ENCODE measurements at places on chromosomes 2 and 18.
A peak's percentile ranks its signal among the peaks of the same experiment; 100 is the strongest.

DNA sequence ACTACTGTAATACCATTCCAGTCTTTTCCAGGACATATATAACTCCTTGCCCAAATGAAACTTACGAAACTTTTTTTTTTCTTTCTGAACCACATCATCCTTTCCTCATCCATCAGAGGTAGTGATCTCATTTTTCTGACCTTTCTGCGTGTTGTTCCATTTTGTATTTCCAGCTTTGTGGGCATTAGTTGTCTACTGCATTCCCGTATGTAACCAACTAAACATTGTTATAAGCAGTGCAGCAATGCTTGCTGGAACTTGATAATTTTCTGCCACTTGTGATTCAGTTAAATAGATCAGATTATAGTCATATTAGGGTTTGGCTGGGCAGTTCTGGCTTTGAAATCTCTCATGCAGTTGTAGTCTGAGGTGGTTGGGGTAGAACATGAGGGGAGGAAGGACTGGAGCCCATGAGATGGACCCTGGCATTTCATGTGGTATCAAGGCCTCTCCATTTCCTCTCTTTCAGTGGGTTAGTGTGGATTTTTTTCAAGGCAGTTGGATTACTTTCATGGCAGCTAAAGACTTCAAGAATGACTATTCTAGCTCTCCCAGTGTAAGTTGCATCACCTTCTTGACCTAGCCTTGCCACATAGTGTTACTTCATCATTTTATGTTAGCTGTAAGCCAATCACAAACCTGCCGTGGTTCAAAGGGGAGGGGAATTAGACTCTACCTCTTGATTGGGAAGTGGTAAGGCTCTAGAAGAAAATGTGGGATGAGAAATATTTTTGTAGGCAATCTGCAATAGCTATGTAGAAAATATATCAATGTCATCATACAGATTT, 80.5 kb downstream of the EHBP1 start:
- no peak for DNase-seq

- DNase-seq, result no peak
Observed at GRCh38 chr2:189633392-189633811, 27.9 kb upstream of the ASNSD1 start.

- DNase-seq, result no peak
Observed at GRCh38 chr2:12931186-12931844, 214.6 kb downstream of the TRIB2 start.

- DNase-seq, result no peak
Observed at GRCh38 chr2:215870088-215870490, 143.3 kb downstream of the MREG start.

GRCh38 chr18:28177828-28178635, 1.1 kb upstream of the CDH2 start:
- DNase-seq, result no peak

- DNase-seq, result no peak
Observed at GRCh38 chr18:78006774-78007260, 757.2 kb downstream of the GALR1 start.

- DNase-seq, result no peak
Observed at GRCh38 chr2:10326151-10326616, 23.5 kb downstream of the HPCAL1 start.

GRCh38 chr18:38297910-38298309, 732.3 kb upstream of the CELF4 start:
- no peak for DNase-seq

GRCh38 chr2:50026236-50026635, 871.9 kb upstream of the FSHR start:
- no peak for DNase-seq

DNA sequence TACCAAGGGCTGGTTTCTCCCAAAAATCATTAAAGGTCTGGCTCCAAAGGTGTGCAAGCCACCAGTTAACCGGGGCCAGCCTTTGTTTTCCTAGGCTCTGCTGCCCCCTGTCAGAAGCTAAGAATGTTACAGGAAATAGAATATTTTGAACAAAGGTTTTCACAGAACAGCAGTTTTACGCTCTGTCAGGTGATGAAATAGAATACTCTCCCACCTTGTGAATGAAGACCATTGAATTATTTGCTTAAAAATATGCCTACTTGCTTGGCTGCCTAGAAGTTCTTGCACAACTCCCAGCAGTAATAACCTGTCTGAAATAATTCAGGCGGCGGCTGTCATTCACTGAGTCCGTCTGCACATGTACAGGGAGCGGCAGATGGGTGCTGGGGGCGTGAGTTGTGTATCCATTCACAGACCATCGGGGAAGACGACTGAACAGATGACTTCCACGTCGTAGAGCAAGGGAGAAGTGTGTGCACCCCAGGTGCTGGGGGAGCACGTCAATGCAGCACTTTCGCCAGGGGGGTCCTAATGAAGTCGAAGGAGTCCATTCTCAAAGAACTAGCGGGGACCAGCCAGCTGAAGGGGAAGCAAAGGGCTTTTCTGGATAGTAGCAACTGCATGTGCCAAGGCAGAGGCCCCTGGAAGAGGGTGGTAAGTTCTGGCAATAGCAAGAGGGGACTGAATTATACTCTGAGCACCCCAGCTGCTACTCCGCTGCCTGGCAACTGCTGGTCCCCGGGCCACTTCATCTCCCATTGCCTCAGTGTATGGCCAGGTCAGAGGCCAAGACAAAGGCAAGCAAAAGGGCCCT, 56.1 kb downstream of the SF3B1 start:
- peak; percentile 21 for DNase-seq

- DNase-seq, result no peak
Observed at GRCh38 chr18:29979881-29980280, 1062.7 kb downstream of the DSC3 start.

DNA sequence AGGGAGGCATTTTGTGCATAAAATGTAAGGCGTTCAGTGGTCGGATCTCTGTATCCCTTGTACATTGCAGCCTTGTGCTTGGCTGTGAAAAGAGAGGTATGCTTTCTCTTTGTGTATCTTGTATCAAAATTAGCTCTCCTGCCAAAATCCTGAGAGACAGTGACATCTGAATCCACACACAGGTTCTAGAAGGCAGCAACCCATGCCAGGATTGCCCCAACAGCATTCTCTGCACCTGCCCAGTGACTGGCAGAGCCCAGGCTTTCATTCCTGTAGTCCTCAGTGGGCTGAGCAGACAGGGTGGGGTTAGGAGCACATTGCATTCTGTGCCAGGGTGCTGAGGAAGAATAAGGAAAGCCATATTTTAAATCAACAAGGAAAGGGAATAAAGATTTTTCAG, 740.3 kb upstream of the RAB6C start:
- DNase-seq, result no peak

DNA sequence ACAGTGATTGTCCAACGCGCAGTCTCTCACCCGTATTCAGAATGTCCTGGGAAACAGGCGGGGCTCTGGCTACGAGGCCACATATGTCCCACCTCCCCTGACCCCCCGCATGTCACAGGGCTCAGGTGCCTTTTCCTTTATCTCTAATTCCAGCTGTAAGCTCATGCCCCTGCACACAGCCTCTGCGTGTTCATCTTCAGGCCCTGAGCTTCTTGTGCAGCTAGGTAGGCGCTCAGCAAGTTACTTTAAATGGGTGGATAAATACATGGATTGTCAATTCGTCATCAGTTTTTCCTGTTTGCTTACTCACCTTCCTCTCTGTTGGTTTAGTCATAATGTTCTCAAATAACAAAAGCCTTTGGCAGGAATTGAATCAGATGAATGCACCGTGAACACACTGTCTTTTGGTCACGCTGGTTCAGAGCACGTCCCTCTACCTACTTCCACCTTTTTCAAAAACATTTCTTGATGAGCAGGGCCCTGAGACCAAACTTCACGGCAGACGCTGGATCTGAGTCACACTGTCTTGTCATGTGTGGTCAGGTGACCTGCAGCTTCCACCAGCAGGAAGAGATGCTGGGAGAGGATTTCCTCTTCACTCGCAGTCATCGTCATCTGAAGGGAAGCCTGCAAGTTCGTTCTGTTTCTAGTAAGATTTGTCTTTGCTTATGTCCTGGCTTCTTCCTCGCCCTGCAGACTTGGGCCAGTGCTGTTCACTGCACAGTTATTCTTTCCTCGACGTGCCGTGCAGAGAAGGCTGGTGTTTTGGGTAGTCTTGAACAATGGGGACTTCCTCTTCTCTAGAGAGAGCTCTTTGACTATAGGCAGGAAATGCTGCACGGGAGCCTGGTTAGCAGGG, 138.1 kb downstream of the PTGR3 start:
- DNase-seq, result peak; percentile 30

DNA sequence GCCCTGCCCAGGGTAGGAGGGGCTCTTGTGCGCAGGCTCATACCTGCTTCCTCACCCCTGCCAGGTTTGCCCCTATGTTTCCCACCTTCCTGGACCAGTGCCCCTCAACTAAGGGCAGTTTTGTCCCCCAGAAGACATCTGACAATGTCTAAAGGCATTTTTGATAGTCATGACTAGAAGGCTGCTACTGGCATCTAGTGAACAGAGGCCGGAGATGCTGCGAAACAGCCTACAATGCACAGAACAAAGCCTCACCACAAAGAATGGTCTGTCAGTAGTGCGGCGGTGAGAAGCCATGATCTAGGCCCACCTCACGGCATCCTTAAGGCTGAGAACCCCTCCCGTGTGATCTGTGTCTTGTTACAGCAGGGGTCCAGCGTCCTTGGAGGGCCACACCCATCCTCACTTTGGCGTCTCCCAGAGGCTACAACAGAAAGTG, 96.0 kb downstream of the TMEM17 start:
- no peak for DNase-seq

- DNase-seq, result no peak
Observed at GRCh38 chr2:115084446-115084845, 642.0 kb downstream of the DPP10 start.

DNA sequence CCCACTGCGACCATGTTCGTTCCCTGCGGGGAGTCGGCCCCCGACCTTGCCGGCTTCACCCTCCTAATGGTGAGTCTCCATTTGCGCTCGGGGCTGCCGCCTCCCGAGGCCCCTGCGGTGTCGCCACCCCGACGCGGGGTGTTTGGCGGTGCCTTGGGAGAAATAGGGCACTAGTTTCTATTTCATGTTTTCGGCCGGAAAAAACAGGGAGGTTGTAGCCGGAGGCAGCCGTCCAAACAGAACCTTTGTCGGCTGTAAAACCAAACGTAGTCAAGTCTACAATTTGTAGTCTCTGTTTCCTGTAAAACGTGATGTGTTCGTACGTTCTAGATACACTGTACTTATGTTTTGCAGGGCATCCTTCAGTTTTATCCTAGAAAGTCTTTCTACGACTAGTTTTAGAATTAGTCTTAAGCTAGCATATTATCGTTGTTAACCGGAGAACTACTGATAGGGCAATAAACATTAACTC, 290 bp downstream of the PSMG2 start:
- DNase-seq, result no peak

- no peak for DNase-seq
Observed at GRCh38 chr2:126476691-126477090, 179.3 kb upstream of the GYPC start.

DNA sequence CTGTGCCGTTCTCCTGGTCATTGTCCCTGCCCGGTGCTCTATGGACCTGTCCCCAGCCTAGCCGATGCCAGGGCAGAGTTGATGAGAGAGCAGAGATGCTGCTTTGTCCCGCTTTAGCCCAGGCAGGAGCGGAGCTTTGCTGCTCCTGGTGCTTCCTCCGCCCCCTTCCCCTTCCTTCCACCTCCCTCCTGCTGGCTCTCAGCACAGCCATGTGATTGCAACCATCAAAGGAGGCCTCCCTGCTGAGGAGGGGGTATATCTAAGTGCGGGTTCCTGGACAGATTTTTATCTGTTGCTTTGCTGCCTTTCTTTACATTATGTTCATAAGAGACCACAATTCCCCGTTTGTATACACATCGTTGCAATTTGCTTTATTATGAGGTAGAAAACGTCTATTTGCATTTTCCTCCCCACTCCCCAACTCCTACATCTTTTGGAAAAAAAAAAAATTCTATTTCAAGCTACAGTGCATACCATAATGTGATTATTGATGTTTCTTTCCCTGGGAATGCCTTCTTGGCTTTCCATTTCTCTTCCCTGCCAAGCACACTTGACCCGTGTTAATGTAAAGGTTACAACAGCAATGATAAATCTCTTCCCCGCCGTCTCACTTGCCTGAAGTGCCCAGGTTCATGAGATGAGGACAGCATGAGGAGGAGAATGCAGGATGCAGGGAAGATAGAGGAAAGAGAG, 25.4 kb downstream of the ALPK2 start:
- DNase-seq, result no peak

DNA sequence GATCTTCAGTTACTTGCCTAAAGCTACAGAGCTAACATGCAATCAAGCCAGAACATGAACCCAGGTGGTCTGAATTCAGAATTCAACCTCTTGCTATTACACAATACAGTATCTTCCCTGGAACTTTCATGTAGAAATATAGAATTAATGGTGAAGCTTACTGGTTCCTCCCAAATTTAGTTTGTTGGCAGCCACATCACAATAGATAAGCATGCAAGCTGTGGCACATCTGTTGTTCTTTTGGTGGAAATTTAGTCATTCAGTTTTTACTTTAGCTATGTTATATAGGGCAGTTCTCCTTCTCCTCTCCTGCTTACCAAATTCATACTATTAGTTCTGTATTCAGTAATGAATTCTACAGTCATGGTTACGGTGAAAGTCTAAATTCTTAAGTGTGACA, 101.0 kb upstream of the RNF152 start:
- no peak for DNase-seq

- no peak for DNase-seq
Observed at GRCh38 chr2:105600949-105601794, 143.5 kb upstream of the NCK2 start.

DNA sequence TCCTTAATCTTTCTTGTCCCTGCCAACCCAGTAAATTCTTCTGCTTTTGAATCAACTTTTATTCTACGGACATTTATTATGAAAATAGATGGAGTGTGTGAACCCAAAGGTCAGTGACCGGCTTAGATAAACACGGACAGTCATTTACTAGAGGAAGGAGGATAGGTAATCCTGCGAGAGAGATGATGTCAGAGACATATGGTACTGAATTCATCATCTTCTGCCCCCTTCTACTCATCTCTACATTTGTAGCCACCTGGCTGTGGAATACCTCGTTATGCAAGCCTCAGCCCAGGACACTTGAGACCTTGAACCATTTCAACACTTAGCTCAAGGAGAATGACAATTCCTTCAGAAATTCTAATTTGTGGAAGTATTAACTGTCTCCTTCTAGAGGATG, 443.6 kb downstream of the TDRD15 start:
- no peak for DNase-seq

GRCh38 chr18:56175330-56176001, 462.9 kb downstream of the TXNL1 start:
- no peak for DNase-seq

- DNase-seq, result no peak
Observed at GRCh38 chr2:9101763-9102425, 98.4 kb upstream of the MBOAT2 start.

DNA sequence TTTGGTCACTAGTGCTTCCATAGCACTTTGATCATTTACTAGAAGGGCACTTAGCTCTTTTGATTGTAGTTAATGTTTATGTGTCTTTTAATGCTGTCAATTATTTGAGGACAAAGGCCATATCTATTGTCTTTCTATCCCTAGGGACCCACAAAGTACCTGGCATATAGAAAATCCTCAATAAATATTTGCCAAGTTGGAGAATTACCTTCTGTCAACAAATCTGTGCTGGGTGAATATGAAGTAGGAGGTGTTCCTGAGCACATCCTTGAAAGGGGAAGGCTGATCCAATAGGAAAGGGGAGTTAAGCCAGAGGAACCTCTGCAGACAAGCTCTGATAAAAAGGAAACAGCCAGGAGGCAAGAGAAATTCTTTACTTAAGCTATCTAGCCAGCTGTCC, 8.2 kb downstream of the DPP4 start:
- no peak for DNase-seq

GRCh38 chr2:70946832-70947442, 11.2 kb downstream of the ATP6V1B1 start:
- peak; percentile 5 for DNase-seq

Data from activated CD4-positive, CD25-positive, alpha-beta regulatory T cell (primary cell).